Activated naive CD4-positive, alpha-beta T cell treated with anti-CD3 and anti-CD28 coated beads for 36 hours (primary cell): ENCODE measurements at places on chromosomes 2 and 18.

GRCh38 chr2:127110985-127111384 is 4.0 kb upstream of the BIN1 start:
- no peak for DNase-seq

GRCh38 chr2:131034122-131035051 is 58.9 kb downstream of the FAM168B start:
- peak; percentile 27 for DNase-seq

- DNase-seq: peak; percentile 21
Observed at GRCh38 chr2:101675512-101675911, 22.0 kb upstream of the MAP4K4 start.

DNA sequence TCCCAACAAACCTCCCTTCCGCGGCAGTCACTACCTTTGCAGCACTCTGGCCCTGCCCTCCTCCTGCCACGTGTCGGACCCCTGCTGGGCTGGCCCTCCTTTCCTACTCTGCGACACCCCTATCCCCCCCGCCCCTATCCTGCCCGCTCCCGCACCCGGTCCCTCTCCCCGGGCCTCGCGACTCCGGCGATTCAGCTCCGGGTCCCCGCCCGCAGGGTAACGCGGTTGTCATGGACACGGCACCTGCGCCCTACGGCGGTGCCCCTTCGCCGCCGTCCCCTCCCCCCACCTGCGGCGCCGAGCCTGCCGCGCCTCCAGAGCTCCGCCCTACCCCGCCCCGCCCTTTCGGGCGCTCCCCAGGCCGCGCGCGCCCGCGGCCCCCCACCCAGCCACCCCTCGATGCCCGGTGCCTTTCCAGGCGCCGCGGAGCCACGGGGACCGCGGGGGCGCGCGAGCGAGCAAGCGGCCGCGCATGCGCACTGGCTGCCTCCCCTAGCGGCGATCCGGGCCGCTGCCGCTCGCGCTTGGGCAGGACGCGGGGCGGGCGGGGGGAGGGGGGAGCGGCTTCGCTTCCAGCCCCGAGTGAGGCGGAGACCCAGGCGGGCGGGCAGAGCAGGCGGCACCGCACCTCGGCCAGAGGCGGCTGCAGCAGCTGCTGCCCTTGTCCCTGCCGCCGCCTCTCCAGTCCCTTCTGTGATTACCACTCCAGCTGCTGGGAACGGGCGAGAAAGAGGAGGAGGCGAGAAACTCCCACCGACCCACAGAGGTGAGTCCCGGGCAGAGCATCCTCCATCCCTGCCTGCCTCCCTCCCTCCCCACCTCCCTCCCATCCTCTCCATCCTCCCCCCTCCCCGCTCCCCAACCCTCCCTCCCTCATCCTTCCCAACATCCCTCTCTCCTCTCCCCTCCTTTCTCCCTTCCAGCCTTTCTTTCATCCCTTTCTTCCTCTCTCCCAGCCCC is at the start of gene CTNNA2:
CTNNA2 (plus strand) TSS at position 610 of the 960 bp plus-strand sequence.
- peak; percentile 4 for DNase-seq

DNA sequence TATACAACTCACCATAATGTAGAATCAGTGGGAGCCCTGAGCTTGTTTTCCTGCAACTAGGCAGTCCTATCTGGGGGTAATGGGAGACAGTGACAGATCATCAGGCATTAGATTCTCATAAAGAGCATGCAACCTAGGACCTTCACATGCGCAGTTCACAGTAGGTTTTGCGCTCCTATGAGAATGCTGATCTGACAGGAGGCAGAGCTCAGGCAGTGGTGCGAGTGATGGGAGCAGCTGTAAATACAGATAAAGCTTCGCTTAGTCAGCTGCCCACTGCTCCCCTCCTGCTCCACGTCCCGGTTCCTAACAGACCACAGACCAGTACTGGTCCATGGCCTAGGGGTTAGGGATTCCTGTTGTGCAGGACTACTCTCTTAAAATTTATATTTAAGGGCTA is 255.3 kb upstream of the POU3F3 start:
- DNase-seq: no peak

- DNase-seq: no peak
Observed at GRCh38 chr2:70596739-70597138, 43.1 kb upstream of the TGFA start.

- DNase-seq: no peak
Observed at GRCh38 chr2:18304849-18305248, 255.6 kb downstream of the RDH14 start.

DNA sequence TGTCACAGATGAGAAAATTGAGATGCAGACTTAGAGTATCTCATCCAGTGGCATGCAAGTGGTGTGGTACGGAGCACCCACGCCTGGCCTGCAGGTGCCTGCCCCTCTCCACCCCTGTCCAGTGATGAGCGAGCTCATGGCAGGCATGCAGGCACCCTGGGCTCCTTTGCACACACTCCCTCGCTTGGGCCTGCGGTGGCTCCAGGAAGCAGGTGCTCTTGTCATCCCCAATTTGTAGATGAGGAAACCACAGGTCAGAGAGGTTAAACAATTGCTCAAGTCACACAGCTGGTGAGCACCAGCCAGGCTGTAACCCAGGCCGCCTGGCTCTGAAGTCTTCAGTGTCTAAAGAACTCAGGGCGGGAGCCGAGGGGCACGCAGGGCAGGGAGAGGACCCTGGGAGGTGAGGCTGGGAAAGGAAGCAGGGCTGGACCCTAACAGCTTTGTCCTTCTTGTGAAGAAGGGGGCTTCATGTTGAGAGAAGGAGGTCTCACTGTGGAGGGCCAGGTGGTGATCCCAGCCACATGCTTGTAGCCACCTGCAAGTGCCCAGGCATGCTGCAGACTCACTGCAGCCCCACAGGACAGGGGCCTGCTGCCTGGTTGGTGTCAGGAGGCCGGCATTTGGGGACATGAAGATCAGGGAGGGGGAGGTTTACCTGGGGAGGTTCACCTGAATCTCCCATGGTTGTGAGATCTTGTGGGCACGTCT is 166.2 kb downstream of the SH3RF3 start:
- DNase-seq: no peak

- no peak for DNase-seq
Observed at GRCh38 chr18:54957296-54957832, 1.9 kb downstream of the CCDC68 start.

GRCh38 chr2:226777611-226778010 is 22.0 kb downstream of the IRS1 start:
- DNase-seq: no peak

DNA sequence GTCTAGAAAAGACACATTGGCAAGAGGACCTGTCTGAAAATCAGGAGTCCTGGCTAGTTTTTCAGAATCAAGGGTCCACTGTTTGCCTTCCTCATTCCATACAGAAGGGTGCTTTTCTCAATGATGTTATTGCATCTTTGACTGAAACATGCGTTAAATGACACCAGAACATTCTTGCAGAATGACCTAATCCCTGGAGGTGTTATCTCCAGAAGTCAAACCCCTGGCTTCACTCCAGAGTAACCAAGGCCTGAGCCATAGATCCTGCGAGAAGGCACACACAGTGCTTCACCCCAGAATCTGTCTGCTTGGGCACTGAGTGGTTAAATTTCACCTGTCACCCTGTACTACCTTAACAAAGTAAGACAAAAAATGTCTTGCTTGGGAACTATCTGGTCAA is 1055.2 kb upstream of the FANCL start:
- DNase-seq: no peak

GRCh38 chr2:147425437-147426029 is 419.3 kb upstream of the ACVR2A start:
- no peak for DNase-seq
